AG20443 (cell line): ENCODE measurements at places on chromosomes 16 and 17.

DNA sequence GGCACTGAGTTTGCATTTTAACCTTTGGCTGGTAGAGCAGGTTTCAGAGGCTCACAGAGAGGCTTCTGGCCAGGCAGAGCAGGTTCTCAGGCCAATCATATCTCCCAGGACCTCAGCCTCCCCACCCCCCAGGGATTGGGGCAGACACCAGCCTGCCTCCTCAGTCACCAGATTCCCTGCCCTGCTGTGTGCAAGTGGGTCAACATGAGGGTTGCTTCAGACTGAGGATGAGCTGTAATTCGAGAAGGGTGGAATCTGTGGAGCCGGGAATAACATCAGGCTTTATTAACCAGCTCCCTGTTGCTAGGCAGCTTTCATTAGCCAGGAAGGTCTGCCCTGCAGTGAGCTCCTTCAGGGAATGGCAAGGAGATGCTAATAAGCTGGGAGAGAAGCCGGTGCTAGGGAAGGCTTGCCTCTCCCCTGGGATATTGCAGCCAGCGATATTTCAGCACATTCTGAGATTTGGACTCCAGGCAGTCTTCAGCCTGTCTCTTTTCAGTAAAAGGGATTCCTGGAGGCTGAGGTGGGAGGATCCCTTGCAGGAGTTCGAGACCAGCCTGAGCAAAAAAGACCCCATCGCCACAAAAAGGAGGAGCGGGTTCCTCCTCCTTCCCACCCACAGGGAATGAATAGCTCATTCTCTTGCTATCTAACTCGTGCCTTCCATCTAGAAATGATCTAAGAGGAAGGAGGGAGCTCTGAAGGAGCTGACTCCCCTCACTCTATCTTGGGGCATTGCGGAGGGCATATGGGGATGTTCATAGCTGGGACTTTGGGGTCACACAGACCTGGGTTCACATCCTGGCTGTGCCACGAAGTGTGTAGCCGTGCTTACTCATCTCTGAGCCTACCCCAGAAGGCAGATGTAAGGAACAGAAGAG is 10.7 kb downstream of the SGSM2 start:
- DNase-seq = peak; percentile 92

DNA sequence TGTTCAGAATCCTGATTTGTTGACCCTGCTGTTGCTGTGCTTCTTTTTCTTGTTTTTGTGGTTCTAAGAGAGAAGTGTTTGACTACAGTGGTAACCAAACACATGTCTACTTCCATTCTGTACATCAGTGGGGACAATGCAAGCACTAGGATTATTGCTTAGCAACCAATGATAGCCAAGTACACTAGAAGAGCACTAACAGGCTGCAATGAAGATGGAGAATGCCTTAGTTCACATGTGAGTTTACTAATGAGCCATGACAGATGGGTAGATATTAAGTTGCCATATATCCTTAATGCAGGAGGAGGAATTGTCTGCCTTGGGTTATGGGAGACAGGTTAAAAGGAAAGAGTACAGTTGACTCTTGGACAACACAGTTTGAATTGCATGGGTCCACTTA is 8.3 kb downstream of the EFCAB5 start:
- no peak for DNase-seq

DNA sequence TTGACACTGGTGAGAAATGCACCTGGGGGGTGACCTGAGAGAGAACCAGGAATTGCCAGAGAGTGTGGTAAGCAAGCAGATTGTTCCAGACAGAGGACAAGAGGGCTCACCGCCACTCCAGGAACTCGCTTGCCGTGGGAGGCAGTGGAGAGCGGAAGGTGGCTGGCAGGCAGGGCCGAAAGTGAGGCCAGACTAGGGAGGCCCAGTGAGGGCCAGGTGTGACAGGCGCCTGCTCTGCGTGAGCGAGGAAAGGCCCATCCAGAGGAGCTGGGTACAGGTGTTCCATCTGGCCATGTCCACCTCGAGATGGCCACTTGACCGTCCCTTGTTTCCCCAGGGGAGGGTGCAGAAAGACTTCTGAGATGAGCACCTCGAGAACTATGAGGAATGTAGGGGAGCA is 11.9 kb upstream of the MYO15B start:
- no peak for DNase-seq

- no peak for DNase-seq
Measured at GRCh38 chr17:2391597-2392251, 9.1 kb downstream of the MNT start.

- DNase-seq = no peak
Measured at GRCh38 chr17:40328386-40328766, 19.4 kb downstream of the RARA start.

GRCh38 chr16:58212824-58213655 is 15.1 kb upstream of the CSNK2A2 start:
- no peak for DNase-seq

GRCh38 chr17:57445772-57446472 is 189.6 kb downstream of the MSI2 start:
- no peak for DNase-seq

- no peak for DNase-seq
Measured at GRCh38 chr17:68182940-68183551, 64.8 kb upstream of the AMZ2 start.

GRCh38 chr16:27334838-27335237 is 21.1 kb downstream of the IL4R start:
- no peak for DNase-seq

DNA sequence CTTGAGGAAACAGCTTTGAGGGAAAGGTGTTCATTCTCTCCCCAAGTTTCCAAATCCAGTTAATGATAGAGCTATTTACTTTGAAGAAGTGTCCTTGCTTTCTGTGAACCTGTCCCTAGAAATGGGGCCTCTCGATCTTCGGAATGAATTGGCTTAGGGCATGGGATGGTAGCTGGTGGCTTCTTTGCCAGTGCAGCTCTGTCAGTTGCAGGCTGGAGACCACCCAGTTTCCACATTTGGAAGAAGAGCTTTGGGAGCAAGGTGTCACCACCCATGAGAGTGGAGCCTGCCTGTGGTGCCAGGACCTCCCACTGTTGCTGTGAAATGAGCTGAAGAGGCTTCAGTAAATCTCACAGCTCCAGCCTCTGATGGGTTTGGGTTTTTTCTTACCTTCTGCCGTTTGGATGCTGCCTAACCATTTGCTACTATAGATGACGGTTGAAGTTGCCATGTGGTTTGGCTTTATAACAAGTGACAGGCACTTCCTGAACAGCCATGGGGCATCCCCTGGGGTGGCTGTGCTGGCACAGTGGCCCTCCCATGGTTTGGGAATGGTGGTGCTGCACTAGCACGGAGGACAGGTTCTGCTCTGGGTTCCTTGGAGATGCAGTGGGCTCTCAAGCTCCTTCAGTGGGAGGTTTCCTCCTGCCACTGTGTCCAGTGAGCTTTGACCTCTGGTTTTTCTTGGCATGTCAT is 19.5 kb upstream of the SLC5A10 start:
- no peak for DNase-seq

DNA sequence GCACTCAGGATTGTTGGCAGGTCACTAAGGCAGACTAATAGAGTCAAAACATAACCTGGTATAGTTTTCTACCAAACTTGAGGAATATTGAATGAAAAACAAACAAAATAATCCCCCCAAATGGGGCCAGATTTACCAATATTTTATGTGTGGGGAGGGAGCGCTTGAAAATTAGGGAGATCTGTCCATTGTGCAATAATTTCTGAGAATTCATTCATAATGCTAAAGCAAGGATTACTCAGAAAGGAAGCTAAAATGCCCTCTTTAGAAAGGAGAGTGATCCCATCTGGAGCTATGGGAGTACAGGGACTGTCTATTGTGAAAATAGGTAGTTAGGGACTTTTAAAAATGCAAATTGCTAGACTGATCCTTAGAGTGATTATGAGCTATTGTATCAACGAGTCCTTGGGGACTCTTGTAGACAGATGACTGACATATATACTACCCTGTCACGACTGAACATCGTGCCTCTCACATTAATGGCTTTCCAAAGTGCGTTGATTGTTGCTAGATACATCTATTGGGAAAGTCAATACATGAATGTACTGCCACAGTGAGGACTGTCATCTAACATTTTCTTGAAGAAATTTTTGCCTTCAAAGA is 193.6 kb downstream of the AATF start:
- no peak for DNase-seq

- no peak for DNase-seq
Measured at GRCh38 chr16:57192720-57193486, 6.8 kb downstream of the RSPRY1 start.

DNA sequence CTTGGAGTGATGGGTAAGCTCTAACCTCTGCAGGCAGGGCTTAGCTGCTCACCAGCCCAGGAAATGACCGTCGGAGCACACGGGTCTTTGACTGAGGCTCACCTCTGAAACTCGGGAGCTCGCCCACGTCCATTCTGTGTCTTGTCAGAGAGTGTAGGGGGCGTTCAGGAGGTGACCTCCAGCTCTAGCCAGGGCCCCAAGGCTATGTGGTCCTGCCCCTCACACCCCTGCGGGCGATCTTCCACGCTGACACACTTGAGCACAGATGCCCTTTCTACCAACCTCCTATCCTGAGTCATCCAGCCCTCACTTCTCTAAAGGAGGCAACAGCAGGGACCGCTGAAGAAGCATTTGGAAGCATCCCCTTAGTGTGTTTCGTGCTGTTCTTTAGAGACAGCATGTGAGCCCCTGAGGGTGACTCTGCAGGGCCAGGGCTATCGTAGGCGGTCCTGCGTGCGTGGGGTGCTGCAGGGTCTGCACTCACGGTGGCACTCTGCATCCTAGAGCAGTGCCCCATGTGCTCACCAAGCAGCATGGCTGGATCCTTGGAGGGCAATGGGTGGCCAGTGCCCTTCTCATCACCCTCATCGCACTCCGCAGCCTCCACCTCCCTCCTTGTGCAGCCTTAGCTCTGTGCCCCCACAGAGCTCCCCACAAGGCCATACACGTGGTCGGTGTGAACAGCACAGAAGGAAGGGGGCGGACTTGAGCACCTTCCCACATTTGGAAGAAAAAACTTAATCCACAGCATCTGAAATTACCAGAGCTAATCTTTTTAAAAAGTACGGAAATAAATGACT is 33.8 kb downstream of the SLC47A1 start:
- DNase-seq = no peak

GRCh38 chr17:70629902-70630301 is 460.6 kb downstream of the KCNJ2 start:
- DNase-seq = no peak

GRCh38 chr16:11400076-11400475 is 54.8 kb downstream of the RMI2 start:
- no peak for DNase-seq
